ENCODE measurements at places on chromosomes 13 and 19.

DNA sequence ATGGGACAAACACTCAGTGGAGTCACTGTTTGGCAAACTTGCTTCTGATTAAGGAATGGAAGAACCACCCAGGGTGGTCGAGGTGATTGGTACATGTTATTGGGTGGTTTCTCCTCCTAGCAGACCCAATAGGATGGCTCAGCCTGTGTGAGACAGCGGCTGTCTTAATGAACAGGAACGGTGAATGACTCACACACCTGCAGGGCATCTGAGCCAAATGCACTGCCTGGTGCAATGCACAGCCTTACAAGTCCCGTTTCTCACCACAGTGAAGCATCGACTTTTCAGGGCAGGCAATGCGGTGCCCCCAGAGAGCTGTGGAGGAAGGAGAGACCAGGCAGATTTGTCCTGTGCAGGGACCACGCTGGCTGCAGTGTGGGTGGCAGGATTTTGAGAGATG, 238.5 kb downstream of the FGF9 start:
- no peak for DNase-seq

- peak; percentile 82 for DNase-seq
Measured at GRCh38 chr19:4369888-4370260, 26.5 kb downstream of the MPND start.

DNA sequence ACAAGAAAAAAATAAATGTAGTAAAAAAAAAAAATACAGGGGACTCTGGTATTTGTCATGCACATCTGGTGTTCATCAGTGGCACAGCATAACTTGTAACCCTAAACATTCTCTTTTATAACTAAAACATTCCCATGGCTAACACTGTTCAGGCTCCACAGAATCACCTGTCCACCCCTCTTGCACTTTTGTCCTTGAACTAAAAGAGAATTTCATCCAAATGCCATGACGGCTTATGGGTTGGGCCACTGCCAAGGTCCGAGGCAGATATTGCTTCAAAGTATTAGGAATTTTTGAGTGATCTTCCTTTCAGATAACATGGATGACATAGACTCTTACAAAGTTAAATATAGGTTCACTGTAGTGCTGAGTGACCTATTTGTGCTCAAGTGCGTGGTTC, 25.7 kb upstream of the SERP2 start:
- DNase-seq, result no peak

DNA sequence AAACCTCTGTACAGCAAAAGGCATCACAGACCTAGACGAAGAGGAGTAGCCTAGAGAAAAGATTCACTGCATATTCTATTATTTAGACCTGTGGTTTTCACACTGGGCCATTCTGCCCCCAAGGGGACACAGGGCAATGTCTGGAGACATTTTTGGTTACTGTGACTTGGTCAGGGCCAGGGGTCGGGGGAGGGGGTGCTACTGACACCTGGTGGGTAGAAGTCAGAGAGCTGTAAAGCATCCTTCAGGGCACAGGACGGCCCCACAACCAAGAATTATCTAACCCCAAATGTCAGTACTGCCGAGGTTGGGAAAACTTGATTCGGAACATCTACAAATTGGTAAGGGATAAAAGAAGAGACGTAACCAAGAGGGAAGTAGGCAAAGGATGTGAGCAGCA, 11.3 kb downstream of the ELAVL1 start:
- DNase-seq, result no peak

- DNase-seq, result no peak
Measured at GRCh38 chr13:45715351-45715750, 13.2 kb downstream of the CBY2 start.

DNA sequence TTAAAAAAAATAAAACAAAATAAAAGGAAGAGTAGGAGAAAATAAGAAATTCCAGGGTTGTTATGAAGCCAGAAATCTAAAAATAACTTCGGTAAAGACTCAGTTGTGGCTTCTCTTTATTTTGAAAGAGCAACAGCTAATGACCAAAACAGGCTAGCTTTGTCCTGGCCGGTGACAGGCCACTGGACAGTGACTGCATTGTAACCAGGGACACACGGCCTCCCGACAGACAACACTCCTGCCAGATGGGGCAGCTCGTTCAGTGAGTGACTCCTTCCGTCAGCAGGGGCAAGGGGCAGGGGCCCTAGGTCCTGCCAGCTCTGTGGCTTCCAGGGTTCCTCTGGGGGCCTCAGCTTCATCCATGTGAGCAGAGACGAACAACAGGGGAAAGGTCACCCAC, 173.4 kb downstream of the KATNAL1 start:
- DNase-seq, result no peak

Measured in Karpas-422 (cell line).